Hematopoietic multipotent progenitor cell treated with erythropoietin and hydrocortisone succinate and interleukin-3 and kit ligand, for 15 days (in vitro differentiated cells): ENCODE measurements at places on chromosomes 1 and 21.

DNA sequence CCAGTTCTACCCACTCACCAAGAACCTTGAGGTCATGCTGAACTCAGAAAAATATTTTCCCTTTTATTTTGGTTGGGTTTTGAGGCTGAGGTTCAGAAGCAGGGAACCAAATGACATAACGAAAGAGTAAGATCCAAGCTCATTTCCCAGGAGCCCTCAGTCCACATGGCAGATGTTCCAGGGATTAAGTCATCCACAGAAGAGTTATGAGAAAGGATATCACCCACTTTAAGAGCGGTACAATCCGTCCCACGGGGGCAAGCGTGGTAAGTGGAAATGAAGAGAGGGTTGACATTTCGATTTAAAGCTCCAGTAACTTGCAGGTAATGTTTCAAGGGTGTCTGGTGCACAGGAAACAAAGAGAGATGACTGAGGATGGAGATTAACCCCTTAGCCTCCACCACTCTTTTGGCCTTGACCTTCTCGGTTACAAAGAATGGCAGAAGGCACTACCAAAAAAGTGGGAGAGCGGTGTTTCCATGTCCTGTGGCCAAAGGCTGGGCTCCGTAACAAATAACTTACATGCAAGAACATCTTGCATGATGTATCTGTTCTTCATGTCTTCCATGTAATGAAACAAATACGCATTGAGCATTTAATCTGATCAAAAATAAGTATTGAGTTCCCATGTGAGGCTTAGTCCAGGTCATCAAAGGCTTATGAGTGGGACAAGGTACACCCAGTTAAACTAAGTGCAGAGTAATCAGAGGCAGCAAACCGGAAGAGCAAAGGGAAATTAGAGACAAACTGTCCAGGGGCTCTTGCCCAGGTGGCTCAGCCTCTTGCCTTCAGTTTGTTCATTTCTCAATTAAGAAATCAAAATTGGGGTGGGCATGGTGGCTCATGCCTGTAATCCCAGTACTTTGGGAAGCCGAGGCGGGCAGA, 241.4 kb downstream of the TOMM20 start:
- no peak for DNase-seq

DNA sequence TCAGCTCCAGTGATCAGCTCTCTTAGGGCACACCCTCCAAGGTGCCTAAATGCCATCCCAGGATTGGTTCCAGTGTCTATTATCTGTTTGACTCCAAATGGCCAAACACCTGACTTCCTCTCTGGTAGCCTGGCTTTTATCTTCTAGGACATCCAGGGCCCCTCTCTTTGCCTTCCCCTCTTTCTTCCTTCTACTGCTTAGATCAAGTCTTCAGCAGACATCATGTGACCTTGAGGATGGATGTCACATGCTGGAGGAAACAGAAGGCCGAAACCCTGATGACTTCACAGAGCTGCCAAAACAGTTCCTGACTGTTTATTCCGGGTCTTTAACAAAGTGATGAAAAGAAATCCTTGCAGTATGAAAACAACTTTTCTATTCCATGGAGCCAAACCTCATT, 24.4 kb upstream of the WDR26 start:
- DNase-seq = peak; percentile 39

GRCh38 chr1:39129514-39129913, 75.0 kb upstream of the MACF1 start:
- no peak for DNase-seq

- DNase-seq = no peak
Observed at GRCh38 chr1:38941527-38942019, at the start of gene RHBDL2. Gene RHBDL2, minus strand, starts transcription at chr1:38941830. Its CDS starts 22,618 bp downstream, at chr1:38919212.

GRCh38 chr1:36099681-36100341, 11.1 kb downstream of the ADPRS start:
- DNase-seq = peak; percentile 76

- peak; percentile 67 for DNase-seq
Observed at GRCh38 chr1:51518033-51518585, 957 bp downstream of the EPS15 start.

- DNase-seq = no peak
Observed at GRCh38 chr21:25625036-25625435, 14.0 kb upstream of the JAM2 start.

- DNase-seq = no peak
Observed at GRCh38 chr1:5938101-5938646, 54.1 kb downstream of the NPHP4 start.

DNA sequence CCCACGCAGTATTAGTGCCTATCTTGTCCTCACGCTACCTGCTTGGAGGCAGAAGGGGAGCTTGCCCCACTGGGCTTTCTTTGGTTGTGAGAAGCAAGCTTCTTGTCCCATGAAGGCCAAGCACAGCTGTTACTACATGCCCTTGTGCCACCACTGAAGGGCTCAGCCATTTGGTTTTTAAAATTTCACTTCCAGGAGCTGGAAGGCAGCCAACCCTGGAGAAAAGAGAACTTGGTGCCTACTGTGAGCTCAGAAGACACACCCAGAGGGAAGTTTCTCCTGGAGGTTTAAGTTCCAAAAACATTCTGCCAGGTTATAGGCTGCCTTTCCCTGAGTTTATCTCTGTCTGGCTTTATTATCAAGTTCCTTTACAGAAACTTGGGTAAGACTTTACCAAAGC, 187.4 kb downstream of the SLC35F3 start:
- no peak for DNase-seq

DNA sequence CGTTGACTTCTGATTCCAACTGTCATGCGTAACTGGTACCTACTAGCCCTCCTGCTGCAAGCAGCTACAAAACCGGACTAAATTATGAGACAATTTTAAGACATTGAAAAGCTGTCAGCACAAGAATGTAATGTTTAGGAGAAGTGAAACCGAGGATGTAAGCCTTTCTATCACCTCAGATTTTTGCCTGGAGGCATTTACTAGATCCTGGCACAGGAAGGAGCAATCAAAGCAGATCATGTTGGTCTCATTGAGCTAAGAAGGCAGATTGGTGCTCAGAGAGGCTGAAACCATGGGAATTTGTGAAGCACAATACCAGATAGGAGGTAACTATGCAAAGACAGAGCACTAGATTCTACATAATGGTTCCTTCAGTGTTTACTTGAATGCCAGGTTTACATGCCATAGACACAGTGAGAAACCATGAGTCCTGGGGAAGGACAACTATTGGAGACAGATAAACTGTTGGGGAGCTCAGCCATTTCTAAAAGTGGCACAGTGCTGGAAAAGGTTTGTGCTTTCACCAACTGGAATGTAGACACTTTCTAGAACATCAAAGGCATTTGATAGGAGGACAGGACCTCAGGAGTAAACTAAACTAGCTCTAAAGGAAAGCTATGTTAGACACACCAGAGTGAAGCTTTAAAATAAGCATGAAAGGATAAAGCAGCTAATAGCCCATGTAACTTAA, 179.4 kb downstream of the LYPLAL1 start:
- no peak for DNase-seq

DNA sequence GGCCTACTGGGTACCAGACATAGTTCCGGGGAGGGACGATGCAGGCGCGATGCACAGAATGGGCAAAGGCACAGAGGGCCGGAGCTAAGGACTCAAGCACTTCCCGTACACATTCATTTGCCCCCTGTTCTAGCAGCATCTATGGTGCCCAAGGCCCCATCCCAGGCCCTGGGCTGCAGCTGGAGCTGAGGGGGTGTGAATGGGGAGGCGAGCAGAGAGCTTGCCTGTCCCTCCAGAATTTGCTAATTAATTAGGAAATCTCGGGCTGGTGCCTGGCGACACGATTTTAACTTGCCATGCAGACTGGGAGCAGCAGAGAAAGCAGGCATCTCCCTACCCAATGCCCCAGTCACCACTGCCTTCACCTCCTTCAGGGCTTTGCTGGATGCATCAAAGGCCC, 35.9 kb downstream of the EPHA2 start:
- no peak for DNase-seq

- DNase-seq = no peak
Observed at GRCh38 chr1:155984341-155984740, 6.0 kb upstream of the ARHGEF2 start.
